SK-N-DZ (cell line): ENCODE measurements at places on chromosomes 12 and 14.

DNA sequence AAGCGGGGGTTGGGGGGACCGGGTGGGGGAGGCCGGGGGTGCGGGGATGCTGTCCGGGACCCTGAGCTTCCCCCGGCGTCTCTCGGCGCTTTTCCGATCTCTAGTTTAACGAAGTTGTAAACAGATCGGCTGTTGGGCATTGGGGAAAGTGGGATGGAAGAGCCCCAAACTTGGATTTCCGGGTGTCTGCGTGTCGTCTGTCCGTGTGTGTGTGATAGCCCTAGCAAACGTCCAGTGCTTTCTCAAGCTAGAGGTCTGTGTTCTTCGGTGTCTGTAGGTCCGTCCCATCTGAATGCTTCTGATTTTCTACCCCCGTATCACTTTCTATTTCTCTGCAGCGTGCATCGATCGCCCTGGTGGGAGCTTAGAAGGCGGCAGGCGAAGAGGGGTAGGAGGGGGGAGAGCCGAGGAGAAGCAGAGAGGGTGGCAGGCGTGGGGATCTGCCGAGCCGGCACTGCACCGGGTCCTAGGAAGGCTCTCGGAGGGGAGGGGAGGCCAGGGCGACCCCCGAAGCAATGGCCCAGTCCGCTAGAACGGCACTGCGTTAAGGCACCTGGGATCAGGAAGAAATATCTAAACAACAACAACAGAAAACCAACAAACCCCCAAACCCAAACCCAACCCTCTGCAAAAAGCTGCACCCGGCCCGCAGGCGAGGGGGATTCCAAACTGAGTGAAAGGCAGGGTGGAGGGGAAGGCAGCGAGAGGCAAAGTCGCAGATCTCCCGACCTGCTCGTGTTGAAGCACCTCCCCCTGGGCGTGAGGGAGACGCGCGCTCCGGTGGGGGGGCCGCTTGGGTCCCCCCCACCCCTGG is 1.0 kb downstream of the KCNA1 start:
- DNase-seq: no peak

DNA sequence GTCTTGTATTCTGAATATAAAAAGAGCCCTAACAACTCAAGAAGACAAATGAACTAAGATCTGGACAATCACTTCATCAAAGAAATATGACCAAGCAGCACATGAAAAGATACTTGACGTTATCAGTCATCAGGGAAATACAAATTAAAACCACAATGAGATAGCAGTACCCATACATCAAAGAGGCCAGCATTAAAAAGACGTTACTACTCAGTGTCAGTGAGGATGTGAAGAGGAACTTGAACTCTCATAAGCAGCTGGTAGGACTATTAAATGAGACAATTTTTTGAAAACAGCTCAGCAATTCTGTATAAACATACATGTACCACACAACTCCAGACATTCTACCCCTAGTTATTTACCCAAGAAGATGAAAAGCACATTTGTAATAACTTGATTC is 55.9 kb downstream of the FERMT2 start:
- DNase-seq: peak; percentile 3

DNA sequence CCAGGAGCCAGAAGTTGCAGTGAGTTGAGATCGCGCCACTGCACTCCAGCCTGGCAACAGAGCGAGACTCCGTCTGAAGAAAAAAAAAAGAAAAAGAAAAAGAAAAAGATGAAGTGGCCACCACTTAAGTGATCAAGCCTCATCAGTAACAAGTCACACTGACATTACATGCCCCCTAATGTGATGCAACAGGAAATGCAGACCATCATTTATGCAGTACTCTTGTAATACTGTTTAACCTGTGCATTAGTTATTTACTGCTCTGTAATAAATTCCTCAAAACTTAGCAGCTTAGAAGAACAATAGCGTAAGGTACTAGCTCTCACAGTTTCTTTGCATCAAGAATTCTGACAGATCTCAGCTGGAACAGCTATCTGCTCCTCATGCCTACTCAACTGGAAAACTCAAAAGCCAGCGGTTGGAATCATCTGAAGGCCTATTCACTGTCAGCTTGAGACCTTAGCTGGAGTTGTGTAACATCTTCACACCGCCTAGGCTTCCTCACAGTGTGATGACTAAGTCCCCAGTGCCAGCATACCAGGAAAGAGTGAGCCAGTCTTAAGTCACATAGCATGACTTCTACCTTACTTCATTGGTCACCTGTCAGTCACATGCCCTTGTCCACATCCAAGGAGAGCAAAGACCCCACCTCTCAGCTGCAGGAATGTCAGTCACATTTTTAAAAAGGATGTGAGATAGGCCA is 31.5 kb downstream of the EPS8 start:
- no peak for DNase-seq

DNA sequence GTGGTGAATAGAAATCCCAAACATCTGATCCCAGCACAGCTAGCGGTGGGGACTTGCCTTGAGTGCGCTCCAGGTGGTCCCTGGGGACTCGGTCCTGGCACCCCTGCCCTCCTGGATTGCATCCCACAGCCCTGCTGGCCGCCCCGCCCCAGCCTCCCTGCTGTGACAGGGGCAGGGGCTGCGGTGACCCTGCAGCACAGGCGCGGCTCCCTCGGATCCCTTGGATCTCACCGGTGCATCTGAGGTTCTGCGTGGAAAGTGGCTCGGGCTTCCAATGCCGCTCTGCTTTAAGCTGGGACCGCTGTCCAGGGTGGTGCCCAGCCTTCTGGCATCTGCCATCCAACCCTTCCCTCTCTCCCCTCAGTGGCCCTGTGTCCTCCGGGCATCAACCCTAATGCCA is 16.0 kb downstream of the ANKRD9 start:
- DNase-seq: no peak

GRCh38 chr14:81110186-81110585 is 110.6 kb downstream of the GTF2A1 start:
- peak; percentile 91 for DNase-seq

DNA sequence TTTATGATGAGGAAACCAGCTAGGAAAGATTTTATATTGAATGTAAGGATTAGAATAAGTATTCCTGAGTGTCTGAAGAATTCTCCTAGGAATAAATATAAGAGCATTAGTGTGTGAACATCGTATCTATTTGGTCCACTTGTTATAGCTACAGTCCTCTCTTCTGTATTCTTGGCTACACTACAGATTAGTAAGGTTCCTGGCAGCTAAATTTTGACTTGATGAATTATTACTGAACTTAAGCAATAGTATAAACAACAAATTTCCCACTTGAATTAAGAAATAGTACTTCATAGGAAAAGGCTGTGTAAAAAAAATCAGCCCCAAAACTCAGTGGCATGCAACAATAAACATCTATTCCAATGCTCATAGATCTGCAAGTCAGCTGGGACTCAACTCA is 138.4 kb upstream of the G2E3 start:
- no peak for DNase-seq

DNA sequence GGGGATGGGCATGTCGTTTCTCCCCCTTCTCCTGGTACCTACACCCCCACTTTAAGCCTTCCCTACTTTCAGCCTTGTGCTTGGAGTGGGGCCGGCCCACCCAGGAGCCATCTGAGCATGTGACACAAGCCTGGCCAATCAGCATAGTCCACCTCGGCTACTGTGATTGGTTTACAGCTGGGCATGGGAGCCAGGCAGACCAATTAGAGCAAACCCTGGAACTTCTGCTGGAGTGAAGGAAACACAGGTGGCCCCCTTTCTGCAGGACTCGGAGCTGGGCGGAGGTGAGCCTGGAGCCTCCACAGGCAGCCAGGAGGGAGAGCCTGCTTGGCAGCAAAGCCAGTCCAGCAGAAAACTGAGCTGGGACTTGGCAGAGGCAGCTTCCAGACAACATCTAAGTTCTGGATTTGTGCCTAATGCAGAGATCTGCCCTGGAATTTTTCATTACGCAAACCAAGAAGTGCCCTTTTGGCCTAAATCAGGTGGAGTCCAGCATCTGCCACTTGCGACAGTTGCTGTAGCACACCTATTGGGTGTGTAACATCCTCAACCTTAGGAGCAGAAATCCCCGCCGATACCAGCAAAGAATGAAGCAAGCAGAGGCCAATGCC is 59.5 kb downstream of the SCARB1 start:
- DNase-seq: peak; percentile 67

GRCh38 chr12:9730011-9730410 is 2.9 kb downstream of the CLECL1 start:
- no peak for DNase-seq

DNA sequence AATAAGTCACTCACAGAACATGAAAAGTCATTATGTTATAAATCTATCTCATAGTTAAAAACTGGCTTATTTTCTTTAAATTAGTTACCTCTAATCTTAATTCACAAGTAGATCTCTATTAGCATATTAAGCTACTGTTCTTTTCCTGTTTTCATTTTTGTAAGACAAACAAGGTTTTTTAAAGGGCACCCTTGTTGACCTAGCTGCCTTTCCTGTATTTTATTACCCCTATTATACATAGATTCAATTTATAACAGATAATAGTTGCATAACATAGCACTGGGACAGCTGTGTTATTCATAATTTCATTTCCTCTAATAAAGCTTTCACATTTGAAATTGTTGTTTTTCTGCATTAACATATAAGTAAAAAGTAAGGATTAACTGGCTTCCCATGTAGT is 1500.7 kb upstream of the FLRT2 start:
- no peak for DNase-seq

- DNase-seq: no peak
These were observed 9.4 kb downstream of the WASHC3 start for GRCh38 chr12:102052192-102053061.

DNA sequence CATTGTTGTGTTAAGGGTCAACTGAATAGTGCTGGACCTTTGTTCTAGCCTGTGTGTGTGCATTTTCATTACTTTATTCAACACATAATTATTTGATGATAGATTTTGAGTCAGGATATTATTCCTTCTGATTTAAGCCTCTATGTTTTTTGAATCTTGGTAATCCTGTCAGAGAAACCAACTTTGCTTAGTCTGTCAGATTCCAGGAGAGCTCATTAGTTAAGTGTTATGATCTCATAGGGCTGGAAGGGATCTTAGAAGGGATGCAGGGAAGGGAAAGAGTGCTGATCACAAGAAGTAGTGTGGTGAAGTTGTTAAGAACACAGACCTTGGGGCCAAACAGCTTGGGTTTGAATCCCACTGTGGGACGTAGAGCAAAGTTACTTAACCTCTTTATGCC is 52.9 kb downstream of the SCN8A start:
- DNase-seq: no peak

GRCh38 chr12:29164477-29165393 is 15.7 kb downstream of the FAR2 start:
- DNase-seq: no peak

- DNase-seq: no peak
These were observed 193.0 kb upstream of the BTG1 start for GRCh38 chr12:92338671-92339070.

- no peak for DNase-seq
These were observed 10.4 kb downstream of the SLC7A8 start for GRCh38 chr14:23173031-23173430.

GRCh38 chr12:28171356-28172060 is 18.7 kb upstream of the CCDC91 start:
- DNase-seq: no peak

GRCh38 chr12:121107681-121108080 is 25.0 kb upstream of the P2RX7 start:
- DNase-seq: no peak

- DNase-seq: no peak
These were observed 349.7 kb upstream of the FAR2 start for GRCh38 chr12:28799348-28799747.

DNA sequence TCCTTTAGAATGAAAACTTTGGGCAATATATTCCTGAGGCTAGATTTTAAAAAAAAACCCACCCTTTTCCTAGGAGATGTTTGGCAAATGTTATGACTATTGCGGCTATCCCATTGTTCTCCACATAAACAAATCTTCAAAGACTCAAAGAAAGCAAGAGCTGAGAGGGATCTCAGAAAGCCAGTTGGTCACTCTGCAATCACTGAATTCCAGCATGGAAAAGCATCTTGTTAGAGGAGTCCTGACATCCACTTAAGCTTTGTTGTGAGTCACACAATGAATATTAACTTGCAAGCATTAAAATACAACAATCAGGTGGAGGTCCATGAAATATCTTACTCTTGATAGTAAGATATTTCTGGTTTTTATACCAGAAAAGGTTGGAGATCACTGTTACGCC is 11.0 kb upstream of the PTPRB start:
- no peak for DNase-seq

DNA sequence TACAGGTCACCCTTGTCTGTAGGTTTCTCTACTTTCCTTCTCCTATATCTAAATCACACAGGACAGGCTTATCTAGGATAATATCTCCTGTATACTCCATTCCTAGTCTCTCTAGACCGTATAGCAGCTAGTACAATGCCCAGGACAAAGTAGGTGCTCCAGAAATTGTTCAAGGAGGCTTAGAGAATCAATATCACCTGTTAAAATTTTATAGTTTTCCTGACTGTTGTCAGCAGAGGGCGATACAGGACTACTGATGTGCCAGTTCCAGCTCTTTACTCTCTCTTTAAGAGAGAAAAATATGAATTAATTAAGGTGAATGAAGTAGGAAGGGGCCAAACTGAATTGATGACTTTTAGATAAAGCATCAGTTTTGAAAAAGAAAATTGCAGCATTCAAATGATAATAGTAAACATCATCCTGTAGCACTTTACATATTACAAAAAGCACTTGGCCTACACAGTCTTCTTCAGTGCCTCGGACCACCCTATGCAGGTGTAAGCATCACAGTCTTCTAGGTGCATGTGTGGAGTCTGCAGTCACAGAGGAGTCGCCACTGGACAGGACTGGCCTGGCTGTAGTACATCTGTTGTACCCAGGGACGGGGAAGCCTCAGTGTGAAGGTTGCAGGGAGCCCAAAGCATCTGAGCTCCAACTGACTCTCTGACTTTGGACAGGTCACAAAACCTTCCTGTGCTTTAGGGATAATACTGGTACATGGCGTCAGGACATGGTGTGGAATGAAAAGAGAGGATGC is 61.9 kb upstream of the MAX start:
- peak; percentile 59 for DNase-seq
